ENCODE measurements at places on chromosomes 1 and 21. TPM values are rescaled to one million over a fixed set of nuclear protein-coding genes. Genes with fewer than 3 reads are reported as not detected.

The DUSP12 gene
- total RNA-seq: 45.9 TPM

DNA sequence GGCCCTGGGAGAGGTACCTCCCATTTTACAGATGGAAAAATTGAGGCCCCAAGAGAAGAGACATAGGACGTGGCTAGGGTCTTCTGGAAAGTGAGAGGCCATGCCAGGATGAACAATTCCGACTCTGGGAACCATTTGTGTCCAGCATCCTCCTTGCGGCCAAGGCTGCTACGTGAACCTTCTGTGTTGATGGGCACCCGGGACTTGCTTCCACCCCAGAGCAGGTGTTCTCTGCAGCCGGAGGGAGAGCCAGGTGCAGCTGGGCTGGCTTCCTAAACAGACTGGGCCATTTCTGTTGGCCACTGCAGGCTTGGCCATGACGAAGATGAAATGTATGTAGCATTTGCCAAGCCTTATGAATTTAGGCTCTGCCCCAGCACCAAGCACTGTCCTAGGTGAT is 118.9 kb downstream of the PRDM2 start:
- DNase-seq: no peak

DNA sequence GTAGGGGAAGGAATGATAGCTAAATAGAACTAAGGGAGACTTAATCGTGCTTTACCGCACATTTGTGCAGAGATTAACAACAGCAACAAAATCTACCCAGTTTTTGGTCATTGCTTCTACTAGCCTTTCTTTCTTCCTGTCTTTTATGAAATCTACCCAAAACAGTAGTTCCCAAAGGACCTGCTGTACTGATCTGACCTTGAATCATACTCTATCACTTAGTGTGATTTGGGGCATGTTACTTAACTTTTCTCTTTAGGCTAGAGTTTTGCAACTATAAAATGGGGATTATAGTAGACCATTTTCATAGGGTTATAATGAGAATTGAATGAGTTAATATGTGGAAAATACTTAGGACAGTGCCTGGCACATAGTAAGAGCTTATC is 30.5 kb upstream of the MACF1 start:
- no peak for DNase-seq

- no peak for DNase-seq
Measured at GRCh38 chr21:46357684-46358425, 33.9 kb downstream of the PCNT start.

GRCh38 chr1:229572286-229572685 is 13.8 kb upstream of the ABCB10 start:
- DNase-seq: no peak
